ENCODE measurements at places on chromosomes 1 and 21.
A peak's percentile ranks its signal among the peaks of the same experiment; 100 is the strongest.

DNA sequence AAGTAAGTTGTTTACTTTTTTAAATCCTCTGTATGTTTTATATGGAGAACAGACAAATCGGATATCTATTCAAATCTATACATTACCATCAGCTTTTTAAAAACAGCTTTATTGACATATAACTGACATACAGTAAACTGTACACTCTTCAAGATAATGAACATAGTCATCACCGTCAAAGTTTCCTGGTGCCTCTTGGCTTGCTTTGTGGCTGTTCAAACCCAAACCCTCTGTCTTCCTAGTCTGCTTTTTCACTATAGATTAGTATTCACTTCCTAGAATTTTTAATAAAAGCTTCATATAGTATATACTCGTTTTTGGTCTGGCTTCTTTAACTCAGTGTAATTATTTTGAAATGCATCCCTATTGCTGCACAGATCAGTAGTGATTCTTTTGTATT, 56.4 kb upstream of the TPTE start:
- DNase-seq = no peak

DNA sequence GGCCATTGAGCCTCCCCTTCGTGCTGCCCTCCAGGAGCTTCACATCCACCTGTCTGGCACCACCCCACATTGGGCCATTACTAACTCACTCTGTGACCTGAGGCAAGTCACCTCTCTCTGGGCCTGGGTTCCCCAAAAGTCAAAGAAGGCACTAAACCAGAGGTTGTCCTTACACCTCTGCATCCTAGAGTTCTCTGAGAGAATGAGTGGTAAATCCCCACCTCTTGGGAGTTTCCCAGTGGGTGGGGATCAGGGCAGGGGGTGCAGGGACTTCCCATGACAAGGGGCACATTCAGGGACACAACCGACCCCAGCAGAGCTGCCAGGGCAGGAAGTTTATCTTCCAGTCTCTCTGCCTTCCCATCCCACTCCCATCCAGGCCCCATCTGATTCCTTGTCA, 99.7 kb downstream of the EPHB2 start:
- DNase-seq = no peak

GRCh38 chr1:228899421-228899956, 164.2 kb downstream of the RHOU start:
- no peak for DNase-seq

DNA sequence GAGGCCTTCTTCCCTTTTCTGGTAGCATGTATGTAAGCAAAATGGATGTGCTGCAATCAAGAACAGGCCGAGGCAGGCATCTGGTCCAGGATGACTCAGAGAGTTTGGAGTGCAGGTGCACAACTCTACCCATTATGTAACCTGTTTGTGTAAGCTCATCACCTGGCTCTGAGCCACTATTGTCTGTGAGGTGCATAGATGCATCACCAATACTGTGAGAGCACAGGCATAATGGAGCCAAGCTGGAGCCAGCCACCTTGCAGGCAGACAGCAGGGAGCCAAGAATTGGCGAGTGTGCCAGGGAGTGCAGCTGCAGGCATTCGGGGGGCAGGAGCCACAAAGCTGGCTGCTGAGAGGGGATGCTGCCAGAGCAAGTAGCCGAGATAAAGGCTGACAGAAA, 549.9 kb upstream of the RGS18 start:
- no peak for DNase-seq

- DNase-seq = no peak
Measured at GRCh38 chr1:33841494-33841893, 22.4 kb upstream of the HMGB4 start.

GRCh38 chr1:179310291-179310690, 16.7 kb downstream of the SOAT1 start:
- DNase-seq = no peak

DNA sequence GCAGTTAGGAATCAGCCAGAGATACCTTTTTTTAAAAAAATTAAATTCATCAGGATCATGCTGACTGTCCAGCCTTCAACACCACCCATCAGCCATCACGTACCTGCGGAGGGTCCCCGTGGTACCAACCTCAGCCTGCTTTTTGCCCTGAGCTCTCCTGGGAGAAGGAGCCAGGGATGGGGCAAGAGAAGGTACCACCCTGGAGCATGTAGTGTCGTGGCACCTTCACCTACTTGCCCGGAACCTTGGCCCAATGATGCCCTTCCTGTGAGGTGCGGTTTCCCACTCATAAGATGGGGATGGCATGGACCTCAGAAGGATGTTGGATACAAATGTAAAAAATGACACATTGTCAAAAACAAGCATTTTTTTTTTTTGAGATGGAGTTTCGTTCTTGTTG, 88.4 kb upstream of the C1orf174 start:
- no peak for DNase-seq

GRCh38 chr1:95278173-95279006, 44.4 kb downstream of the RWDD3 start:
- no peak for DNase-seq

- DNase-seq = no peak
Measured at GRCh38 chr1:33078030-33078591, 2.8 kb upstream of the AZIN2 start.

- peak; percentile 75 for DNase-seq
Measured at GRCh38 chr21:44702973-44703730, 6.2 kb downstream of the KRTAP10-12 start.

GRCh38 chr21:45638707-45639106, 4.8 kb upstream of the PCBP3 start:
- DNase-seq = peak; percentile 55

- DNase-seq = no peak
Measured at GRCh38 chr1:86472152-86472551, 3.4 kb downstream of the CLCA1 start.

- no peak for DNase-seq
Measured at GRCh38 chr1:24362982-24363614, 43.9 kb downstream of the GRHL3 start.

- DNase-seq = no peak
Measured at GRCh38 chr1:219732814-219733491, 120.0 kb upstream of the ZC3H11B start.

DNA sequence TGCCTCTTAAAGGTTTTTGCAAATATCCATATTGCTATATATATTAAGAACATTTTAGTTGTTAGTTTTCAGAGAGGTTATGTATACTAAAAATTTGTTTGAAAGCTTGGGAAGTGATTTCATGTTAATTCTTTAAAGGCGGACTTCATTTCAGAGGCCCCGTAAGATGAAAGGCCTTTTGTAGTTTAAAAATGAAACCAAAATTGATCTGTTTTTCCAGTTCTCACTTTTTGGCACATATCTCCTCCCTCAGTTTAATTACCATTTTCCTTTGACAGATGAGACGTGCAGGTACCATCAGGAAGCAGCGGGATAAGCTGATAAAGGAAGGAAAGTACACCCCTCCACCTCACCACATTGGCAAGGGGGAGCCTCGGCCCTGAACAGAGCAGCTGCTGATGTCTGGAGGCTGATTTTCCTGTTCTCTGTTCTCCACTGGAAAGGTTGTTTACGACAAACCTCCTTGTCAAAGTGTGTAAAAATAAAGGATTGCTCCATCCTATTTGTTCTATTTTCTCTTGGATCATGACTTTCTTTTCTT, 8.0 kb downstream of the NDUFS5 start:
- DNase-seq = peak; percentile 22

DNA sequence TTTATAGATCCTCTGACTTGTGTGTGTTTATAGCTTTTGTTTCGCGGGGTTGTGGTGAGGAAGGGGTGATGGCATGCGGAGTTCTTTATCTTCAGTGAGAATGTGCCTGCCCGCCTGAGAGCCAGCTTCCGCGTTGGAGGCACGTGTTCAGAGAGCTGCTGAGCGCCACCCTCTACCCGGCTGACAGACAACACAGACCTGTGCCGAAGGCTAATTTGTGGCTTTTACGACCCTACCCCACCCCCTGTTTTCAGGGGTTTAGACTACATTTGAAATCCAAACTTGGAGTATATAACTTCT, 14.4 kb upstream of the CD101 start:
- DNase-seq = no peak

GRCh38 chr1:68974447-68974846, 477.6 kb upstream of the DEPDC1 start:
- DNase-seq = no peak

GRCh38 chr21:42063571-42064521, 7.3 kb upstream of the UMODL1 start:
- DNase-seq = no peak

GRCh38 chr1:97378596-97378995, 542.2 kb downstream of the DPYD start:
- DNase-seq = no peak

Data from mesenteric fat pad (tissue), 1 donor.